ENCODE measurements at places on chromosomes 16 and 17.

GRCh38 chr17:36133602-36134236 is 30.1 kb downstream of the CCL4 start:
- no peak for DNase-seq

DNA sequence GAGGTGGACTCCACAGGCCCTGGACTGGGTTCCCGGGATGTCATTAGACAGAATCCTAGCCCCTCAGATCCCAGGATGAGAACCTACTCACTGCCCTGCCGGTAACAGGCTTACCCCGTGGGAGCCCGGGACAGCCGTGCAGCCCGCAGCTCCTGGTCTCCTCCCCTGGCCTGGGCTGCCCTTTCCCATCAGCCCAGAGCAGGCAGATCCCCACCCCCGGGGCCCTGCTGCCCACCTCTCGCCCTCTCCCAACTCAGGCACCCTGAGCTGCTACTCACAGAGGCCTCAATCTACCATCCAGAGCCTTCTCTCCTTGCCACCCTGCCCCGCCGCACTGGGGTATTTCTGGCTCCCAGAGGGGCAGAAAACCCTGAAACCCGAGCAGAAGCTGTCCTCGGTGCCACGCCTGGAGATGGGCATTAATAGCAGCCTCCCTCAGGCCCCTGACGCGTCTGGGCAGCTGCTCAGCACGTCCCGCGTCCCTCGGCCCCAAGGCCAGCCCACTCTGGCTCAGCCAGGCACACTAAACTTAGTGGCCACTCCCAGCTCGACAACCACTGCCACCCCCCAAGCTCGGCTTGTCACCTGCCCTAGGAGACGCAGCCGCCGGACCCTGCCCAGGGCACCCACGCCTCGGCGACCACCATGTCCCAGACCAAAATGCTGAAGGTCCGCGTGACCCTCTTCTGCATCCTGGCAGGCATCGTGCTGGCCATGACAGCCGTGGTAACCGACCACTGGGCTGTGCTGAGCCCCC is at the start of gene CACNG1:
Gene CACNG1, plus strand, starts transcription at position 539 of the 757 bp plus-strand sequence. Its CDS starts 107 bp downstream, at position 646.
- no peak for DNase-seq

GRCh38 chr16:11258553-11259492 is 2.8 kb upstream of the SOCS1 start:
- DNase-seq: no peak

GRCh38 chr17:28969706-28970393 is 18.5 kb upstream of the PHF12 start:
- no peak for DNase-seq

- DNase-seq: no peak
Measured at GRCh38 chr17:39094607-39095308, 56.7 kb downstream of the PLXDC1 start.

- DNase-seq: no peak
Measured at GRCh38 chr16:70677499-70678120, 8.2 kb downstream of the MTSS2 start.
